ENCODE measurements at places on chromosomes 11 and 22.
A peak's percentile ranks its signal among the peaks of the same experiment; 100 is the strongest.

- no peak for DNase-seq
These were observed 77.7 kb downstream of the MORC2 start for GRCh38 chr22:30890686-30891442.

DNA sequence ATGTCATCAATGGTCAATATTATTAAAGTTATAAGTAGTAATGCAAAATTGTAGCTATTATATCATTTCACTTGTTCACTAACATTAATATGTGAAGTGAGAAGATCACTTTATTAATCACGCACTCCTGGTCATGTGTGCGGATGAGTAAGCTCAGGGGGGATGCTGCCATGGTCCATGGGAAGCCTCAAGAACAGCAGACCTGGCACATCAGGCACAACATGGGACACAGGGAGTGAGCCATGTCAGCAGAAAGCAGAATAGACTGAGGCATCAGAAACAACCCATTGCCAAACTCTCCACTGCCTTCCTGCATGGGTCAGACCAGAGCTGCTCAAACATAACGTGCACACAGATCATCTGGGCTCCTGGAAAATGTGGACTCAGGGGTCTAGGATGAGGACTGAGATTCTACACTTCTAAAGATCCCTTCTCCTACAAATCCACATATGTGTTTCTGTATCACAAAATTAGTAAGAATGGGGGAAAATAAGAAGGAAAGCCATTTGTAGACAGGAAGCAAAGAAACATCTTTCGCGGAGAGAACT is 63.8 kb upstream of the VPREB1 start:
- DNase-seq: no peak

GRCh38 chr11:40293655-40294348 is 1165.7 kb downstream of the LRRC4C start:
- peak; percentile 62 for DNase-seq

GRCh38 chr11:15499674-15500073 is 385.0 kb downstream of the INSC start:
- DNase-seq: no peak

Data from NCI-H187 (cell line).